ELF-1 (cell line): ENCODE measurements at places on chromosomes 11 and 22.

DNA sequence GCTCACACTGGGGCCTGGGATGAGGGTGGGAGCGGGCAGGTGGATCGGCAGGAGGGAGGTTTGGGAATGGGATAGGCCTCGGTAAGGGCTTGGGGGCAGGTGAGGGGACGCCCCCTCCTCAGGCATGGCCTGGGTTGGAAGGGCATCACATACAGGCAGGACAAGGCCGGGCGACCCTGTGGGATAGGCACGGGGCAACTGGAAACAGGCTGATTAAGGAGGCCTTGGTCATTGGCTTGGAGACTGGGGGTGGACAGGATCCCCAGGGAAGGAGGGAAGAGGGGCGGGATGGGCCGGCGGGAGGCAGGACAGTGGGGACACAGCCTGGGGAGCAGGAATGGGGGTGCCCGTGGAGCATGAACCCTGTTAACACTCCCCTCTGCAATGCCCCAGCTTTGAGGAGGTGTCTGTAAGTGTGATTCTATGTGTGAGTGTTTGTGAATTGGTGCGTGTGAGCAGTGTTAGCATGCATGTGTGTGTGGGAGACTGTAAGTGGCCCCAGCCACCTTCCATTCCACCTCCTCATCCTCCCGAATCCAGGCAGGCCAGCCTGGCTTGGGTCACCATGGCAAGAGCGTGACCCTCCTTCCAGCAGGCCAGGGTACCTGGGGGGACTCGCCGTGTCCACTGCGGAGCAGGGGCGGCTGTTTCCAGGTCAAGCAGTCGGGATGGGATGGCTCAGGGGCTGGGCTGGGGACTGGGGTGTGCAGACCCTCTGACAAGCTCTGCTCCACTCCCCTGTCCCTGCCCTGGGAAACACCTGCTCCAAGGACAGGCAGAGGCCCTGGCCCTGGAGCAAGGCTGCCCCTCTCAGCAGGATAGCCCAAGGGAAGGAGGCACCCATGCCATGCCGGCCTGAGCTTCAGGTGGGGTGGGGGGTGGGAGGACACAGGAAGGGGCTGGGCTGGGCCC is 3.4 kb upstream of the PIM3 start:
- no peak for DNase-seq

GRCh38 chr11:86176165-86176884 is 68.2 kb upstream of the EED start:
- no peak for DNase-seq

DNA sequence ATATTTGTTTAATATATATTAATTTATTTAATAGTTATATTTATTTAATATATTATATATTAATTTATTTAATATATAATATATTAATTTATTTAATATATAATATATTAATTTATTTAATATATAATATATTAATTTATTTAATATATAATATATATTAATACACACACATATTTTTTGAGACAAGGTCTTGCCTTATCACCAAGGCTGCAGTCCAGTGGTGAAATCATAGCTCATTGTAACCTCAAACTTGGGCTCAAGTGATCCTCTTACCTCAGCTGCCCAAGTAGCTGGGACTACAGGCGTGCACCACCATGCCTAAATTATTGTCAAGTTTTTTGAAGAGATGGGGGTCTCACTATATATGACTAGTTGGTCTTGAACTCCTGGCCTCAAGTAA is 51.4 kb upstream of the DDI1 start:
- no peak for DNase-seq

- no peak for DNase-seq
These were observed 31.6 kb downstream of the GUCY1A2 start for GRCh38 chr11:106986673-106987072.

DNA sequence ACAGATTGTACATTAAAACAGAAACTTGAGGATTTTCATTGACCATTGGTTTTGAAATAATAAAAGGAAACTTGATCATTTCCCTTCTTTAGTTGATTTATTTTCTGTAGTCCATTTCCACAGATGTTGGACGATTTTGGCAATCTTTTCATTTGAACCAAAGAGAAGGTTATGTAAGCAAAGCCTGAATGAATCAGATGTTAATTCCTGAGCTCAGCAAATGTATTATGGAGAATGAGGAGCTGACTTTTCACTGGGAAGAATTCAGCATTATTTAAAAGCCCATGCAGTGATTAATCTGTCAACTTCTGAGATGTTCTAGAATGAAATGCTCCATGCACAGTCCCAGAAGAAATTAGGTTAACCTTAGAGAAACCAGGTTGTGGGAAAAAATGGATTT is 29.0 kb downstream of the ELMOD1 start:
- DNase-seq, result no peak

DNA sequence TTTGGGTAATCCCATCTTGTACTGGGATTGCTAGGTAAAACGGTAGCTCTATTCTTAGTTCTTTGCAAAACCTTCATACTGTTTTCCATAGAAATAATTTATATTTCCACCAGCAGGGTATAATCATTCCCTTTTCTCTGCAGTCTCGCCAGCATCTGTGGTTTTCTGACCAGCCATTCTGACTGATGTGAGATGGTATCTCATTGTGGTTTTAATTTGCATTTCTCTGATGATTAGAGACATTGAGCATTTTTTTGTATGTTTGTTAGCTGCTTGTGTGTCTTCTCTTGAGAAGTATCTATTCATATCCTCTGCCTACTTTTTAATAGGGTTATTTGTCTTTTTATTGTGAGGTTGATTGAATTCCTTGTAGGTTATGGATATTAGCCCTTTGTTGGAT is 220.9 kb downstream of the PGR start:
- no peak for DNase-seq

DNA sequence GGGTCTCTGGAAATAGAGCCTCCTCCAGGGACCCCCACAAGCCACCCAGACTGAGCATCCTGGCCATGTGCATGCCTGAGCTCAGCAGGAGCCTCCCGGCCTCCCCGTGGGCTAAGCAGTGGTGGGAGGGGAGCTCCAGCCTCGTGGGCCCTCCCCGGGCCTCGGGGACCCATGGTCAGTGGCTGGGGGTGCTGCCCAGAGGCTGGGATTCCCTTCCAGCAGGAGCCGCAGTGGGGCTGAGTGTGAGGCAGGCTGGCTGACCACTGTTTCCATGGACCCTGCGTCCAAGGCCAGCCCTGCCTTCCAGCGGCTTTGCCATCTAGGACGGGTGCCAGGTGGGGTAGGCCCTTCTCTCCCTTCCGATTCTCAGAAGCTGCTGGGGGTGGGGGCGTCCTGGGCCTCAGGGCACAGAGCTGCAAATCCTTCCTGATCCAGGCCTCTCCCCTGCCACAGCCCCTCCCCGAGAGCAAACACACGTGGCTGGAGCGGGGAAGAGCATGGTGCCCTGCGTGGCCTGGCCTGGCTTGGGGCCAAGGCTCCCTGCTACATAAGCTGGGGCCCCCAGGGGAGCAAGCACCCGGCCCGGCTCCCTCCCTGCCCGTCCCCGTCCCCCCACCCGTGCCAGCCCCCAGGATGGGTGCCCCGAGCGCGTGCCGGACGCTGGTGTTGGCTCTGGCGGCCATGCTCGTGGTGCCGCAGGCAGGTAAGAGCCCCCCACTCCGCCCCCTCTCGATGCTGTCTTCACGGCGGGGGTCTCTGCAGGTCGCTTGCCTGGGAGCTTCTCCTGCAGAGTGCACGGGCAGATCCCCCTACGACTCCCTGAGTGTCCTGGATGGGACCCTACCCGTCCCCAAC is at the start of gene MUC5B:
MUC5B (plus strand) TSS at position 576 of the 855 bp plus-strand sequence; CDS start at position 634, 58 bp downstream.
- DNase-seq, result no peak

DNA sequence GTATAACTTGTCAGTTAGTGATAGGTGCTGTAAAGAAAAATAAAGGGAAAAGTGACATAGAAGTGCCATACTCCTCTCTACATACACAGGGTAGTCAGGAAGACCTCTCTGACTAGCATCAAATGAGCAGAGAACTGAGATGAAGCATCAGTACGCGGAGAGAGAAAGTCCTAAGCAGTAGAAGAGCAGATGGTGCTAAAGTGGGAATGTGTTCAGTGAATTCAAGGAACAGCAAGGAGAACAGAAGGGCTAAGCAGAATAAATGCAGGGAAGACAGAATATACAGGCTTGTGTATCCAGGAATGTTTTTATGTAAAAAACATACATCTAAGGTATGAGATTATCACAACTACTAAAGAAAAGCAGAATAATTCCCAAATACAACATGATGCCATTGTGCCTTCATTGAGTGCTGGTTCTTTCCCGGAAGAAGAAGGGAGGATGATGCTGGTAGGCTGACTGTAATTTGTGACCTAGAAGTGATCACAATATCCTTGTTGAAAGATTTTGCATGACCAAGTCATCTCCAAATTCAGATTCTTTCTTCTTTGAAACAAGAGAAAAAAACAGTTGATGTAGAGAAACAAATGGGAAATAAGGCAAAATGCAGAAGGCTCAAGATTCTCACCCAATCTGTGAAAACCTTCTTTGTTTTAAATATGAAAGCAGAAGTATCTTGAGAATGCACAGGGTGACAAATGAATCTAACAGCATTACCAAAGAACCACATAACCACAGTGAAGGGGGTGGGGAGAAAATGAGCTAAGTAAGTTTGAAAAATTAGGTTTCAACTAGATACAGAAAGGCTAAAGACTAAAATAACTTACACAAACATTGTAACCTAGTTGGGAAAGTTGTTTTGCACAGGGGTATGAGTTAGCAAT is 20.5 kb downstream of the MRE11 start:
- no peak for DNase-seq

GRCh38 chr11:131498631-131499160 is 128.3 kb downstream of the NTM start:
- DNase-seq, result peak; percentile 21

DNA sequence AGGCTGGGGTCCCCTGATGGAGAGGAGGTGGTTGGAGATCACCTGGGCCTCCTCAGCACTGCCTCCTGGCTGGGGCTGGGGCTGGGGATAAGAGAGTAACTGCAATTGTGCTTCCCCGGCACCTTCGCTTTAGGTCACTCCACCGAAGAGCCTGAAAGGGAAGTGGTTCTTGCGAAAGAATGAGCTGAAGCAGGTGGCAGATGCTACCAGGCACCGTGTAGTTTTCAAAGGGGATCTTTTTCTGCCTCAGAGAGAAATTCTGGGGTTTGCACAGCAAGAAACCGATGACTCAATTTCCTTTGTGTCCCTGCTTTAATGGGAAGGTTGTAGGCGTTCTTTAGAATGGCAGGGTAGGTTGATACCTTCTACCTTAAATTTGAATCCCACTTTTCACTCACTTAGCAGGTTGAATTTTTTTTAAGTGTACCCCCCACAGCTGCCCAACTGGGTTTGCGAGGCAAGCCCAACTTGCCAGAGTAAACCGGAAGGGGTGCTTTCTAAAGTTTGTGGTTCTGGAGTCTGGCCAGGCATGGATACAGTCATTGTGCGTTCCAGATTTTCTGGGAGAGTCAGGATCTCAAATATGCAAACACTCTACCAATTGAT is 5.3 kb downstream of the CD44 start:
- DNase-seq, result no peak

GRCh38 chr11:114165326-114166230 is 106.1 kb downstream of the ZBTB16 start:
- DNase-seq, result no peak

GRCh38 chr11:66970371-66970806 is 4.7 kb upstream of the C11orf86 start:
- no peak for DNase-seq

- DNase-seq, result no peak
These were observed 16.2 kb upstream of the MUC5B start for GRCh38 chr11:1206391-1207271.

- DNase-seq, result no peak
These were observed 37.5 kb downstream of the PPARA start for GRCh38 chr22:46187862-46188261.

DNA sequence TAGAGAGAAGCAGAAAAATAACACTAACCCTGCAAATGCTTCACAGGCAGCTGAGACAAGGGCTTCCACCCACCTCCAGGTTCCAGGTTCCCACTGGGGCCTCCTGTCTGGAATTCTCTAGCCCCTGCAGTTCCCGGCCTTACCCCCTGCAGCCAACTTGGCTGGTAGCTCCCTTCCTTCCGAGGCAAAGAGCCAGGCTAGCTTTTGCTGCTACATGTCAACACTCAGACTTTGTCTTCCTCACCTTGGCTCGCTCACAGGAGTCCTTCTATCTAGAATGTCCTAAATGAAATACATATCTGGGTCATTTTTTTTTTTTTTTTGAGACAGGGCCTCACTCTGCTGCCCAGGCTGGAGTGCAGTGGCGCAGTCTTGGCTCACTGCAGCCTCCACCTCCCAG is 9.9 kb upstream of the TTLL1 start:
- DNase-seq, result no peak

DNA sequence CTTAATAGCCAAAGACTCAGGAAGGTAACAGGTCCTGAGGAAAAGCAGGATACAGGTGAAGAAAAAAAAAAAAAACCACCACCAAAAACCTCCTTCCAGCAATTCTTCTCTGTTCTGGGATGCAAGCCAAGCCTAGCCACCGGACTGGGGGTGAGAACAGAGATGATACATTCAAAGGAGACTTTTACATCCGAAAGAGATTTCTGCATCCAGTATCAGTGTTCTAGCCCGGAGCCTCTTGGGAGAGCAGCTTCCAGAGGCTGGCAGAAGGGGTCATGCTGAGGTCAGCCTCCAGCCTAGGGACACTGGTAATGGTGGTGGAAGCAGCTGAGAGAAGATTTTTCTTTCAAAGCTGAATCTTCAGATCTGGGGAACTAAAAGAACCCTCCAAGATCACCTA is 76.2 kb downstream of the KCNC1 start:
- peak; percentile 41 for DNase-seq
